ENCODE measurements at places on chromosomes 3 and 15. TPM values are rescaled to one million over a fixed set of nuclear protein-coding genes. Genes with fewer than 3 reads are reported as not detected.

DNA sequence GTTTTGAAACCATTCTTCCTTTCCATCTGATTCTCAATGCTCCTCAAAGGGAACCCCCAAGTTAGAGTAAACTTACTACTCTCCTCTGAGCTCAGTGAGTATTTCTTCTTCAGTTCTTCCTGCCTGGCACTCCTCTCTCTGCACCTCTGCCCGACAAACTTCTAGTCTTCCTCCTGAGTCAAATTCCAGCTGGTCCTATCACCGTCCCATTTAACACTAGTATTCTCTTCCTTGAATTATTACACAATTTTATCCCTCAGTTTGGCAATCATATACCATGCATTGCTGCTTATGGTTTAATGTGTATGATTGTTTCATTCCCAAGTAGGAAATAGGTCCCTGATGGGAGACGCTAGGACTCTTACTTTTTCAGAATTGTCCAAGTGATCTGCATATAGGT lies 279.7 kb downstream of the MECOM start:
- peaks cover 5% of the 10 kb centered on the region for H3K27me3 ChIP-seq
- no peak overlapping the region for H3K27ac ChIP-seq
- no peaks in the 10 kb centered on the region for H3K36me3 ChIP-seq
- H3K4me3 ChIP-seq, result no peak overlapping the region
- H3K4me1 ChIP-seq, result no peaks in the 10 kb centered on the region

TMEM207 gene
- not detected for total RNA-seq

DNA sequence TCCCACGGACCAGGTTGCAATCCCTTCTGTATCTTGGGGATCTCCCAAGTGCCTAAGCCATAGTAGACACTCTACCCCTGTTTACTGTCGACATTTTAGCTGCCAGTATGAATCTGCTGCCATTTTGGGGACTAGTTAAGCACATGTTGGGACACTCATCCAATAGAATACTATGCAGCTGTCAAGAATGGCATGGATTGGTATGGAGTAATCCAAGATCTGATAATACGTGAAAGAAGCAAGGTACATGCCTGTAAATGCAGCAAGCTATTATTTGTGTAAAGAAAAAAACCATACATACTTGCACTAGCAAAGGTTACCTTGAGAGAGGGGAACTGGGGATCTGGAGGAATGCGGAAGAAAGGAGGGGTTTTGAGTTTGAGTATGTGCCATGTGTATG lies 129.3 kb downstream of the SMAD6 start:
- peaks cover 2% of the 10 kb centered on the region for H3K27me3 ChIP-seq
- no peaks in the 10 kb centered on the region for H3K4me1 ChIP-seq
- no peak for DNase-seq
- no peaks in the 10 kb centered on the region for H3K36me3 ChIP-seq
- H3K4me3 ChIP-seq, result no peak overlapping the region
- no peak overlapping the region for H3K27ac ChIP-seq

GRCh38 chr3:139291276-139292051 lies 52.4 kb upstream of the MRPS22 start:
- no peaks in the 10 kb centered on the region for H3K36me3 ChIP-seq
- DNase-seq, result no peak
- H3K4me1 ChIP-seq, result no peaks in the 10 kb centered on the region
- H3K27me3 ChIP-seq, result no peaks in the 10 kb centered on the region
- no peak overlapping the region for H3K4me3 ChIP-seq

ACSBG1 gene
- total RNA-seq, result 0.52 TPM

CPNE9 gene
- total RNA-seq, result 0.93 TPM

PCNP gene
- 190 TPM for total RNA-seq

- no peak for DNase-seq
- no peaks in the 10 kb centered on the region for H3K4me1 ChIP-seq
- H3K4me3 ChIP-seq, result no peak overlapping the region
- no peak overlapping the region for H3K27ac ChIP-seq
- no peaks in the 10 kb centered on the region for H3K36me3 ChIP-seq
Observed at GRCh38 chr3:119098619-119099222, 47.2 kb upstream of the TEX55 start.
